ENCODE measurements at places on chromosomes 6 and 20.

- no peak for DNase-seq
Observed at GRCh38 chr6:46293641-46294316, 123.0 kb upstream of the ENPP5 start.

- peak; percentile 52 for DNase-seq
Observed at GRCh38 chr6:80165143-80165542, 58.7 kb downstream of the BCKDHB start.

DNA sequence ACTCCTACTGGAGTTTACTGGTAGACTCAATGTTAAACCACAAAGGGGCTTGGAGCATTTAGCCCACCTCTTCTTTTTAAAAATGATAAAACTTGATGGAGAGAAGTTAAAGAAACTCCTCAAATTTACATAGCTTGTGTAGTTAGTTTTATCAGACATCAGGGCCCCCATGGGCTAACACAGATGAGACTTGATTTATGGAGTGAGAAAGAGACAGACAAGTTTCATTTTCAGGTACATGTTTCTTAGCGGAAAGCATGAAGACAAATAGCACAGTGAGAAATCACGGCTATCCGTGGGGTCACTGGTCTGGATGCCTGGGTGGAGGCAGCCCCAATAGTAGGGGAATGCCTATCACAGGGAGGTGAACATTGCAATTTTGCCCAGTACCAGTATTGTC is 173.6 kb downstream of the TFAP2B start:
- DNase-seq: no peak

GRCh38 chr6:146548898-146549374 is 5.3 kb downstream of the RAB32 start:
- DNase-seq: no peak

DNA sequence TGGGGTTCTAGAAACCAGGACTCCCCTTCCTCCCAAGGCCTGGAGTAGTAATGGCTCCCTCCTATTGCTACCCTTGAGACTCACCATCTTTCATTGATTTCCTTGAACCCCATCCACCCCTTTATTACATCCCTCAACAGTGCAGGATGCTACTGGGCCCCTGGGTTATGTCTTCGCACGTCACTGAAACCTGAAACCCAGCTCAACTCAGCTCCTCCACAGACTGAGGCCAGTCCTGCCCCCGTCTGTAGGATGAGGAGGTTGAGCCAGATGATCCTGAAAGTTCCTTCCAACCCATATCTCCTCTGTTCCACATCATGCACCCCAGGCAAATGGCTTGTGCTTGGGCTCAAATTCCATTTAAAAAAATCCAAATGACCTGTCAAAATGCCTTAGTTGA is 21.4 kb downstream of the CPNE5 start:
- no peak for DNase-seq

GRCh38 chr6:96450082-96450769 is 71.4 kb upstream of the UFL1 start:
- no peak for DNase-seq

GRCh38 chr6:101663100-101663499 is 269.6 kb downstream of the GRIK2 start:
- no peak for DNase-seq

- no peak for DNase-seq
Observed at GRCh38 chr6:5205877-5206850, 54.6 kb downstream of the LYRM4 start.

GRCh38 chr6:118372413-118372812 is 175.7 kb upstream of the PLN start:
- DNase-seq: no peak

DNA sequence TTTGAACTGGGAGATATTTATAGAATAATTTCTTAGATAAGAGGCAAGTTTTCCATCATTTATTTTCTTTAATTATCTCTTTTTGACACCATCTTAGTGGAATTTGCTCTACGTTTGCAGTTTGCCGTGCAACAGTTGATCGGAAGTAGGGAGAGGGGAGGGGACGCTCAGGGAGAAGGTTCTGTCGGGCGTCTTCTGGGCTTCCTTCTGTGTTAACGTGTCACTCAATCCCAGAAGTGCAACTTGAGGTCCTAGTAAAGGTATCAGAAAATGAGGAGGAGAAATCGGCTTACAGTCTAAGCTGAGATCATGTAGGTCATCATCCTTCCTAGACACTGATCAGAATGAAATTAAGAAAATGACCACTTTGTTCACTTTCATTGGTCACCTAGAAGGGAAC is 149.0 kb upstream of the SNX9 start:
- DNase-seq: no peak

DNA sequence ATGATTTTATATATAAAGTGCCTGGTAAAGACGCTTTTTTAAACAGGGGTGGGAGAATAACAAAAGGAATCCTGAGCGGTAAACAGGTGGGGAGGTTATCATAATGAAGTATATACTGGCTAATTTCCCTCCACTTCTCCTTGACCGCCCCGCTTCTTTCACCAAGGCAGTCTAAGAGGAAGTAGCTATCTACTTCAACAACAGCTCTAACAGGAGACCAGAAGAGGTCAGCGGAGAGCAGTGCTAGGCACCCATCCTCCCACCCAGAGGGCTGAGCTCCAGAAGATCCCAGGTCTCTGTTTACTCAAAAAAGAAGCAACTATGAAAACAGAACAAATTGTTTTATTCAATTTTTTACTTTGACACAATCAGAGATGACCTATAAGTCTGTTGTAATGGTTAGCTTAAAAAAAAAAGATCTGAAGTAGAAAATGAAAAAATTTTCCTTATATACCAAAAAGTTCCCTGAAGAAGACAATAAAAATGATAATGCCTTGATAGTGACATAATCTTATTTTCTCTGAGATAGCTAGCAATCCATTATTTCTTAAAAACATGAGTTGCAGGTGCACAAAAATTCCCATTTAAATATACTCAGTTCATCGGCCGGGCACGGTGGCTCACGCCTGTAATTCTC is 141.1 kb downstream of the PDSS2 start:
- peak; percentile 41 for DNase-seq

DNA sequence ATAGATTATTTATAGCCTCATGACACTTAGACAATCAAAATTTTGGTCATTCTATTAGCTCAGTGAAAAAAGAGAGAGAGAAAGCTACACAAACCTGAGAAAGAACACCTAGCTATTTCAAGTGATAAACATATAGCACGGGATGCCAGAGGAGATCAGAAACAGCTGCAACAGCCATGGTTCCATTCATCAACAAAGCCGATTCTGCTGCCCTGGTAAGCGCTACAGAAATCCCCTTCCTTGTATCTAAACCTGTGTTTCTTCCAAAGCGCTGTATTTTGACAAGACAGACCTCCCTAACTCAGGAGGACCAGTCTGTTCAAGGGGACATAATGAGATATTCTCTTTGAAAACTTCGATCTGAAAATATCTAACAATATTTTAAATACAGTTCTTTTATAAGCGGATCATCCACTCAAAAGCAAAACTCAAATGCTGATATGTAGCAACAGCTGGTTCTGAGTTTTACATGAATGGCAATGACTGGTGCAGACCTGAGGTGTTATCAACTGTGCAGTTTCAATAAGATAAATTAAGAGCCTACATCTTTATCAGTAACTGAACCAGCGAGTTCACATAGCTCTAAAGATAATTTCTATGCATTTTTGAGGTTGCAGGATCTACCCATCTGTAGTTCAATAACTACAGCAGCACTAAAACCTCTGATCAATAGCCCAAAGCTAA is 447.8 kb downstream of the FRK start:
- no peak for DNase-seq

GRCh38 chr20:38729767-38730166 is 5.5 kb downstream of the SLC32A1 start:
- peak; percentile 17 for DNase-seq

- no peak for DNase-seq
Observed at GRCh38 chr20:38724626-38725147, 401 bp downstream of the SLC32A1 start.

DNA sequence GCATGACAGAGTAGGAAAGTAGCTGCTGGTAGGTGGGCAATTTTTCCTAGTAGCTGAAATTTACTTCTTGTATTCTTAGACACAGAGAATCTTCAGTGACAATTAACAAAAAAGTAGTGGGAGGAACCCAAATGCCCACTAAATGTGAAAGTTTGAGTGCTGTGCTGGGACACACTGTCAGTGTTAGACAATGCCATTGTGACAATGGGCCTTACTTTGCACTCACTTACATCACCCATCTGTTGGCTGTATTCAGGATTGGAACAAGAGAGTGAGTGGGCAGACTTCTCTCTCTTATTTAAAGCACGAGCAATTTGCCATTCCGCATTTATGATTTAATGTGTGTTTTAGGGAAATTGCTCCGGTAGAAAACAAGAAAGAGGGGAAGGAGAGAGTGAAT is 662.5 kb downstream of the CBLN4 start:
- DNase-seq: no peak

DNA sequence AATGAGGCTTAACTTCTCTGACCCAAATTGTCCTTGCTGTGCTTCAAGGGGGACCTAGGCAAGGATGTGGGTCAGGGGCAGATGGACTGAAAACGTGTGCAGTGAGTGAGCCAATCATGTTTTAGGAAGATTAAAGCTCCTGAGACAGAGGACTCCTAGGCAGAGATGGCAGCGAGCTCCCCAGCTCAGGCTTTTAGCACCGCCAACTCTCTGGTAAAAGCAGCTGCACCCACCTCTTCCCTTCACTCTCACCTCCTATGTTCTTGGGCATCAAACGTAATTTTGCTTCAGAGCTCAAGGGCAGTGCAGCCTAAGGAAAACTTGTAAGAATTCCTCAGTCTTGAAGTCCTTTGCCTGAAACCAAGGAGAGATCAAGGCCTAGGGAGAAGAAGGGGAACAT is 10.3 kb downstream of the RPP21 start:
- no peak for DNase-seq

- DNase-seq: peak; percentile 26
Observed at GRCh38 chr6:160015778-160016684, 47.1 kb downstream of the IGF2R start.

GRCh38 chr6:93644611-93645010 is 225.3 kb upstream of the EPHA7 start:
- DNase-seq: no peak

GRCh38 chr6:115842338-115842737 is 218.4 kb downstream of the FRK start:
- DNase-seq: no peak

DNA sequence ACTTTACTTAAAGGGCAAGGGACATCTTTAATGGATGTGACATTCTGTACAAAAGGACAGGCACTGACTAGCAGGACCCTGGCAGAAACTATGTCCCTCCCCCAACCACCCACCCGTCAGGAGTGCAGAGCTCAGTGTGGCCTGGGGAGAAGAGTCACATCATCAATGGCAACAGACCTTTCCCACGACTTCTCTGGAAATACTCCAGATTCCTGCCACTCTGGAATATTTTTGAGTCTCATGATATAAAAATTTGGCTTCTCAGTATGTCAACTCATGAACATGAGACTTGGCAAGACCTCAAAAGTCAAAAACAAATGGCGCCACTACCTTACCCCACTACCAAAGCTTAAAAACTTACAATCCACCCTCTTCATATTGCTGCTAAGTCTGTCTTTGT is 118.3 kb downstream of the SLC23A2 start:
- no peak for DNase-seq
